ENCODE measurements at places on chromosomes 11 and 22. TPM values are rescaled to one million over a fixed set of nuclear protein-coding genes. Genes with fewer than 3 reads are reported as not detected.

MUC15 gene
- not detected for total RNA-seq

DNA sequence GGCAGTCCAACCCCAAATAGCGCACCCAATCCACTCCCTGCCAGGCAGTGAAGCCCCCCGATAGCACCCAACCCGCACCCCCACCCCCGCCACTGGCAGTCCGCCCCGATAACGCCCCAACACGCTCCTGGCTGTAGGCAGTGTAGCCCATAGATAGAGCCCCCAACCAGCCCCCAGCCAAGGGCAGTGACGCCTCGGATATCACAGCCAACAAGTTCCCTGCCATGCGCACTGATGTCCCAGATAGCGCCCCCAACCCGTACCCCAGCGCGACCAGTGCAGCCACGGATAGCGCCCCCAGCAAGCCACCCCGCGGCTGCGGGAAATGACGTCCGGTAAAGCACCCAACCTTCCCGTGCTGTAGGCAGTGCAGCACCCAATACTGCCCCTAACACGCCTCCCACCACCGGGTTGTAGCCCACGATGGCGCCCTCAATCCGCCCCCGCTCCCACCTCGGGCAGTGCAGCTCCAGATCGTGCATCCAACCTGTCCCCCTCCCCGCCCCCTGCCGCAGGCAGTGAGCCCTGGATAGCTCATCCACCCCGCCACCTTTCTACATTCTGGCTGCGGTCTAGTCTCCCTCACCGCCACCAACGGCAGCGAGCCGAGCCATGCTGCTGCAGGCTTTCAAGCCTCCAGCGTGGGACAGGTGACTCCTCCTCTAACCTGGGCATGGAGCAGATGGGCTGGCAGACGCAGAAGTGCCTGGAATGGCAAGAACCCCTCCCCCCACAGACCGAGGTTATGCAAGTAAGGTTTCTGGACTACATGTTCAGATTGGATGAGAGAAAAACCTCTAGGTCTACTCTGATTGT, 625 bp downstream of the RFPL2 start:
- DNase-seq, result no peak

GRCh38 chr22:38706101-38706900, 557 bp downstream of the GTPBP1 start:
- DNase-seq, result peak; percentile 63

DNA sequence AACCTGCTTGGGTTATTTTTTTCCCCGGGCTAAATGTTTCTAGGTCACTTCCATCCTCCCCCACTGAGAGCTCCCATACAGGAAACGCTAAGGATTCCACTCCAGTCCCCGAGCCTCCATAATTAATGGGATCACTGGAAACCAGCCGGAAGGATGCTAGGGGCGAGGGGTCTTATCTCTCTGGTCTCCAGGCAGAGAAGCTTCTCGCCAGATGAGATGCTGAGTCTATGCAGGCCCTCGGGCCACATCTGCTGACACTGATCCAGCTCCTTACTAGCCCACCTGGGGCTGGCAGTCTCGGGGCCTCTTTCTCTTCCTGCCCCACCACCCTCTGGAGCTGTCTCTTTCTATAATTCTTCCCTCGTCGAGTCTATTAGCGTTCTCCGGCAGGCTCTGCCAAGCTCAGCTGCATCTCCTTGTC, 125.9 kb upstream of the SYT13 start:
- DNase-seq, result no peak

- DNase-seq, result peak; percentile 74
Observed at GRCh38 chr22:30425616-30426387, at the start of gene MTFP1. Gene MTFP1 (plus strand): TSS chr22:30425768. CDS start chr22:30425880, 112 bp downstream.

DNA sequence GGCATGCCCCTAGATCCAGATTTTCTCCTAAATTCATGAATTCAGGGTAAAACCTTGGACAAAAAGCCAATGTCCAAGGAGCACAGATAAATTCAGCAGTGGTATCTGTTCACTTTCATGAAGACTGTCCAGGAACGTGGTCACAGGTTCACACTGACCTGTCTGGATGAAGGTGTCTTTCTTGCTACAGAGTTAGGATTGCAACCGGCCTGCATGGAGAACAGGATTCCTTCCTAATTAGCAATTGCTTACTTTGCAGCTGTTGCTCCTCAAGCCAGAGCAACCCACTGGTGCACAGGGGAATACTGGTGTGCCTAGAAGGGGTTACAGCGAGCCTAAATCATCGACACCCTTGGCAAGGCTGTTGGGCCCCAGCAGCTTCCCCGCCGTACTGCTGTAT, 47.6 kb downstream of the LMO2 start:
- no peak for DNase-seq

DNA sequence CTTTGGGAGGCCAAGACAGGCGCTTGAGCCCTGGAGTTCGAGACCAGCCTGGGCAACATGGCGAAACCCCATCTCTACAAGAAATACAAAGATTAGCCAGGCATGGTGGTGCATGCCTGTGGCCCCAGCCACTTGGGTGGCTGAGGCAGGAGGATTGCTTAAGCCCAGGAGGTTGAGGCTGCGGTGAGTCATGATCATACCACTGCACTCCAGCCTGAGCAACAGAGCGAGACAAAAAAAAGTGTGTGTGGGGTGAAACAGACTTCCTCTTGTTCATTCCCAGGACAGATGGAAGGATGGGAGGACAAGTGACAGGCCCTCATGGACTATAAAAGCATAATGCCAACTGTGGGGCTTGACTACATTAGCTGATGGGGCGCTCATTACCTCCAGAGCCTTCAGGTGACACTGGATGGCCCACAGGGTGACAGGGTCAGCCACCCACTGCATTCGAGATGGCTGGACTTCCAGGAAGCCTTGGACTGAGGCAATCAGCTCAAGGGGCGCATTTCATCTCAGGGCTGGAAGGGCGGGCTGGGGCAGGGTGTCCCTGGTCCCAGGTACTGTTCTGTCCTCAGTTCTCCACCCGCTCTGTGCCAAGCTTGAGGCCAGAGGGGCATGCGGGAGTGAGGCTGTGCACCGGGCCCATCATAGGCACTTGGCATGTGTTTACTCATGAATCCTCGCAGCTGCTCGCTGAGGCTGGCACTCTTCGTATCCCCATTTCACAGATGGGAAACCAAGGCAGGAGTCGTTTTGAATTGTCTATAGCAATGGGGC, 12.5 kb downstream of the NPTXR start:
- no peak for DNase-seq

DNA sequence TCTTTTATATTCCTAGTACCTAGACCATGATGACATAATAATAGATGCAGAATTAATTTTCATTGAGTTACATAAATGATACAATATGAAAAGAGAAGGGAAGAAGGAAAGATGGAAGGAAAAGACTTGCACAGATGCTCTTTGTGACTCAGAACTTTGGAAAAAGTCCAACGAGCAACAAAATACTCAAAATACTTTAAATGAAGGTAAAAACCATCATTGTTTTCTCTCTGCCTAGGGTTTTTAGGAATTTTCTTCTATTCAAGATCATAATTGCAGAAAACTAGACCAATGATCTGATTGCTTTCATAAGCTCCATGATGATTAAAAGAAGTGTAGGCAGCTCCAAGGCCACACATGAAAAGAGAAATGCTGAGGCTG, 276.9 kb downstream of the KIRREL3 start:
- DNase-seq, result no peak

CARD18 gene
- not detected for total RNA-seq

DNA sequence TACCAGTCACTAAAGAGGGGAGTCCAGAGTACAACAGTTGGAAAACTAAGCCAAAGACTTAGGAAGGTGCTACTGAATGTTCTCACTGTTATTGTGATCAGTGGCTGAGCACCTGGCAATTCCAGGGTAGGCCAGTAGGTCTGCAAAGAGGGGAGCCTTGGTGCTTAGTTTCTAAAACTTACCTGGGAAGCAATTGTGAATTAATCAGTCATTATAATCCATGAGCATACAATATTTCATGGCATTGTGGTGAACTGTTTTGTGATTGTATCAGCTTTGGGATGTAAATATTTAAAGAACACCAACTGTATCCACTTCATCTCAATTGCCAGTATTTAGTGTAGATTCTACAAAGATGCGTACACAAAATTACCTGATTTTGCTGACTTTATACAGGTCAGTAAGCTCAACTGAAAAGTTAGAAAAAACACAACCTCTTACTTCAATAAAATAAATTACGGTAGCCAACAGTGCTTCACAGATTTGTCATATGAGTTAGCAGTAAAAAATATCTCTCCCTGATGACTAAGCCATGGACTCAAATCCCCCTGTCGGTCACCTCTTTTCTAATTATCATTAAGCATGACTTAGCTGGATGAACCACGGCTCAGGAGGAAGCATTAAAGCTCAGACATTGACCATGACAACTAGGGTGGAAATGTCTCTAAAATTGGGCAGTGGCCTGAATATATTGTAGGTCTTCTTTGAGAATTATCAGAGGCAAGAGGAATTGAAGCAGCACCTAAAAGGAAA, 30.8 kb upstream of the SORL1 start:
- DNase-seq, result no peak

DNA sequence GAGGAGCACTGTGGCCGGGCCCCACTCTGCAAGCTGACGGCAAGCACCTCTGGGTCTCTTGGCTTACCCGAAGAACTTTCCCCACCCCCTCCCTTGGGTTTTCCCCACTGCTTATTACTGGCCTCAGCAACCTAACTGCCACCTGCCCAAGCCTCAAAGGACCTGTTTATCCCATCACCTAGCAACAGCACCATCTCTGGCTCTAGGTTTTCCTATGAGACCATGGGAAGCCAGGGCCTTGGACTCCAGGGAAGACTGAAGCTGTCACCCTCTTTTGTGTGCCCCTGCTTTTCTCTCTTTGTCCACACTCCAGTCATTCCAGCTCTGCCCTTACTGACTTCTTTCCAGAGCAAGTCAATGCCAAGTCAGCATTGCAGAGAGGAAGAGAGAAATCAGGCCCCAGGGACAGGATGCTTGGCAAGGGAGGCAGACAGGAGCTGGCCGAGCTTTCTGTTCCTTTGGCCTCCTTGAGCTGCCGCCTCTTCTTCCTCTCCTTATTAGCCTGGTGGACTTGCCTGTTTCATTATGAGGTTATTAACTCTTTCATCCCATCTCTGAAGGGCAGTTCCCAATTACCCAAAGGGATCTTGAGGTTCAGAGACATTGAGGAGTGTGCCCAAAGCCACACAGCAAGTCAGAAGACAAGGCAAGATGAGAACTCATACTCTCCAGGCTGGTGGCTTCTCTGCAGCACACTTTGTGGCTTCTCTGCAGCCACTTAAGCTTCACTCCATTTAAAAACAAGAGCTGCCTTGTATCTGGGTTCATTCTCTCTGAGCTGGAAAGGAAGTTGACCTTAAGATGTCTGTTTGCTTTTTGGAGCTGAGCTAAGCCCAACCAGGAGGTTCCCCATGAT, at the start of gene SMIM35:
Gene SMIM35 (minus strand): TSS at position 51 of the 856 bp plus-strand sequence. CDS start 206 bp downstream, outside the sequence.
- DNase-seq, result no peak

GRCh38 chr11:14894657-14895598, 2.9 kb upstream of the CYP2R1 start:
- no peak for DNase-seq

GRCh38 chr11:86491027-86491426, 116.3 kb downstream of the CCDC81 start:
- DNase-seq, result no peak

OPCML gene
- total RNA-seq, result not detected

GRCh38 chr22:26229910-26230309, 60.6 kb downstream of the SEZ6L start:
- no peak for DNase-seq
